ENCODE measurements at places on chromosomes 5 and 9.

DNA sequence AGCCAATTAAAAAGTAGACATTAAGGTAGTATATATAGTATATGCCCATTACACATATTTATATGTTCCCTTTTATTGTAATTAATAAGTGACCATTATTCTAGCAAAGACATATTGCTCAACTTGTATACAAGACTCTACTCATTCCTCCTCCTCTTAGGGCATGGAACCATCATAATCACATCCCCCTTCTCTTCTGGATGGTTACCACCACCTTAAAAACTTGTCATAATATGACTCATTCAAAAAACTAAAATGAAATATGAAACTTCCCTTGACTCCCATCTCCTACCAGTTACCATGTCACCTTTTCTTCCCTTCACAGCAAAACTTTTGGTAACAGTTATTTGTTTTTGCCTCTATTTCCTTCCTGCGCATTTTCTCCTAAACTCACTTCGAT, 438.7 kb downstream of the KDM4C start:
- no peak for DNase-seq

GRCh38 chr5:135391116-135391868, 7.7 kb downstream of the MACROH2A1 start:
- no peak for DNase-seq

DNA sequence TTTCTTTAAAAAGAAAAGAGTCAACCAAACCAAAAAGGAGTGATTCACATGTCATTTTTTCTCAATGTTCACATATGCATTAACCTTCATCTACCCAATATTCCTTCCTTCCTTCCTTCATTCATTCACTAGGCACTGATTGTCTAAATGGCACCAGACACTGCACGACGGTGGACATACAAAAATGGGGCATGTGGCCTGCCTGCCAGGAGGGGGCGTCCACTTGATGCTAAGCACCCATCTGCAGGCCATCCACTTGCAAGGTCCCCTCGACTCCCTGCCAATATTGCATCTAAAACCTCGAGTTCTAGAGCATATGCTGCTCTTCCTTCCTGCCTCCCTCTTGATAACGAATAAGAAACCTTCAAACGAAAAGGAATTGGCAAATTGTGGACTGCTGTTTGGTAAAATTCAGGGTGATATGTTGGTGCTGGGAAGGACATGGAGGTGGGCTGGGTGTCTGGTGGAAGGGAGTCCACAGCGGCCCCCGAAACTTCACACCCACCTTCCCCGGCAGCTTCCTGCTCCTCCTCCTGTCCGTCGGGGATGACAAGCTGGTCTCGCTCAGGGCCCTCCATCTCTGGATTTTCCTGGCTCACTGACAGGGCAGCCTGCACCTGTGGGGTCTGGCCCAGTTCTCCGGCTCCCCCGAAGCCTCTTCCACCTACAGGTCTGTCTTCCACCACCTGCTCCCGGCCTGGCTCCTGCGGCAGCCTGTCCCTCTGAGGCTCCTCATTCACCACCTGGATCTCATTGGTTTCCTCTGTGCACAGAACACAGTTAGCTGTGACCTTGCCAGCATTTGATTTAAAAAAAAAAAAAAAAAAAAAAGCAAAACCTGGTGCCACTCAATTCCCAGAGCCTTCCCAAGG, 64.3 kb downstream of the GOLM1 start:
- DNase-seq, result no peak

- no peak for DNase-seq
These were observed 5.9 kb downstream of the FAM193B start for GRCh38 chr5:177548495-177548894.

DNA sequence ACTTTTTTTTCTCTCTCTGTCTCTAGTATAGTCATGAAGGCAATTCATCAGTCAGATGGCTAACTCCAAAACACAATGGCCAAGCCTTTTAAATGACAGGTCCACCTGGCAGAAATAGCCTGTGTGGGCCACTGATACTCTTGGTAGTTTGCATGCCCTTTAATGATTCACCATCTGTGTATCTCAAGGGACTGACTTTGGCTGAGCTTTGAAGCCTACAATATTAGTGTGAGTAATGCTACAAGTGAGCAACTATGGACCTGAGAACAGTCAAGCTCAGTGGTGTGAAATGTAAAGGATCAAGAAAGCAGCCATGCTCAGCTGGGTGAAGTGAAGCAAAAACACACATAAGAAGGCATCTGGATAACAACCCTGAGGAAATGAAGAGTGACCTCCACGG, 506.9 kb downstream of the TLE1 start:
- DNase-seq, result no peak

DNA sequence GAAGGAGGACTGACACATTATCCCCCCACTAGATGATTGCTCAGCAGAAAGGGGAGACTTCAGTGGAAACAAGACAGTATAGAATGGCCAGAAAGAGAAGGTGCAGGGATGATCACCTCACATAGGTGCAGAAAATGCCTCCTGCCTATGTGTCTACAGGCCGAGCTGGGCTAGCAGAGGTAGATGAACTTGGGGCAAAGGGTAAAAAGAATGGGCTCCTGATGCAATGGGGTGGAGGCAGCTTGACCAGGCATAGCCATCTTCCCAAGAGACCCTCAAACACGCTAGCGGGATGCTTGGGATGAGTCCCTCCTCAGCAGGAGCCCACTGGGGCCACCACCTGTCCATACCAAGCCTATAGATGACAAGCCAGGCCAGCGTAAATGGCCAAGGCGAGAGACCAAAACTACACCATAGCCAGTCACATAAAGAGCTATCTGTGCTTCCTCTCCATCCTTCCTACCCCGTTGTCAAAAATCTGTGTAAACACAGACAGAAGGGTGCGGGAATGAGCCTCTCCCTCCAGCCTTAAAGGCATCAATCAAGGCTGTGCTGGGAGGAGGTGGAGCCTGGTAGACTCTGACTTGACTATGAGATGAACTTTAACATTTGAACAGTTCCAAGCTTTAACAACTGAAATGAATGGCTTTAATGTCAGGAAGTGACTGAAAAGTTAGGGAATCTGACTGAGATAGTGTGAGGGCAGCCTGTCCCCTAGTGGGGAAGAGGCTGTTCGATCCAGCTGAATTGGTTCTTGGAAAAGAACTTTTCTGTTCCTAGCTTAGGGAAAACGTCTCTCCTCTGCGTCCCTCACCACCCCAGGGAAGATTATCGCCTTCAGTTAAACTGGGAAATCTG, 10.4 kb downstream of the C9orf152 start:
- DNase-seq, result no peak

GRCh38 chr5:143554187-143554717, 150.8 kb upstream of the NR3C1 start:
- no peak for DNase-seq

- peak; percentile 73 for DNase-seq
These were observed 33.7 kb downstream of the CENPP start for GRCh38 chr9:92359394-92359995.

GRCh38 chr5:19988457-19988856, 457 bp upstream of the CDH18 start:
- DNase-seq, result peak; percentile 18

DNA sequence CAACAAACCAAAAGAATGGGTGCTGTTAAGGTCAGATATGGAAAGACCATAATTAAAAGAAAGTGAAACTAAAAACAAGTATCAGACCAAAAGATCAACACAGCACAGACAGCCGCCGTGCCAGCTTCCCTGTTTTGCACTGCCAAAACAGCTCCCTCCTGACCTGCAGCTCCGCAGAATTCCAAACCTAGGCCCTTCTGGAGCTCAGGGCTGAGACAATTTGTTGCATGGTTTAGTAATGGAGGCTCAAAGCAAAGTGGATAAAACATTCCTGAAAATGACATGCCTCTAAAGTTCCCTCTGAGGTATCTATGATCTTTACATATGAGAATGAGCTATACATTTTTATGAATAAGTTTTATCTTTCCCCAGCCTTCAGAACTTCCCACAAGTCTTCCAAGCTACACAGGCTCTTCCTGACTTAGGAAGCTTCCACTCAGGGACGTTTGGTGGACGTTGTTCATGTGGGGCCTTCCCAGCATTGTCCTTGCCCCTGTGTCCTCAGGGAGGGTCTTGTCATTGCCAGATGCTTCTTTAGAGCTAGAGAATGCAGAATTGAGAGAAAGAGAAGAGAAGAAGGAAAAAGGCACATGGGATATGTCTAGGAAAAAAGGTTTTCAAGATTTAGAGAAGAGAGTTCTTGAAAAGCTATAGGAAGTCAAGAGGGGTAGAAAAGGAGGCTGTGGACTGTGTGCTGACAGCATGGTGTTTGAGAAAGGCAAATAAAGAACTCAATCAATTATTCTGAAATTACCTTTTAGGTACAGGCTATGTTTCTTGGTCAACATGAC, 28.4 kb upstream of the SSBP2 start:
- peak; percentile 75 for DNase-seq

DNA sequence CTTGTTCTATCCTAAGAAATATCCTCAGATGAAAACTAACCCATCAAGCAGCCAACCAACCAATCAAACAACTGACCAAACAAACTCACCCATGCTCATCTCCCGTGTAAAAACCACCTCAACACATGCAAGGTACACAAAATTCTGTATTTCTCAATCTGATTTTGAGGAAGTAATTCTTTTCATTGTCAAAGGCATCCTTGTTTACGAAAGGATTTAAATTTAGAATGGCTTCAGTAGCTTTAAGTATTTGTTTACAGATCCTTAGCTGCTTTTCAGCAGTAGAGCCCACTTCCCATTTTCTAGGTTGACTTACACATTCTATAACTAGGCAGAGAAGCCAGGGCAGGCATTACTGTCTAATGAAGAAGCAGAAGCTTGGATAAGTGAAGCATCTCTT, 78.6 kb downstream of the NTRK2 start:
- DNase-seq, result no peak

DNA sequence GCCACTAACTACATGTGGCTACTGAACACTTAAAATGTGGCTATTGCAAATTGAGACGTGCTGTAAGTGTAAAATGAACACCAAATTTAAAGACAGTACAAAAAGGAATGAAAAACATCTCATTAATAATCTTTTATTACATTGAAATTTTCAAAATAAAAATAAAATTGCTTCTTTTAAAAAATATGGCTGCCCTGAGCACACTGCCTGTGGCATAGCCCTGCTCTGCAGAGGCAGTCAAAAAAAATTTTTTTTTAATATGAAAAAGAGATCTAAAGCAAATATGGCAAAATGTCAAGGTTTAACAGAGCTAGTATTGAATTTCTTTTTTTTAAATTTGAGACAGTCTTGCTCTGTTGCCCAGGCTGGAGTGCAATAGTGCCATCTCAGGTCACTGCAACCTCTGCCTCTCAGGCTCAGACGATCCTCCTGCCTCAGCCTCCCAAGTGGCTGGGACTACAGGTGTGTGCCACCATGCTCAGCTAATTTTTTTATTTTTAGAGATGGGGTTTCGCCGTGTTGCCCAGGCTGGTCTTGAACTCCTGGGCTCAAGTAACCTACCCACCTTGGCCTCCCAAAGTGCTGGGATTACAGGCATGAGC, 25.6 kb downstream of the CARNMT1 start:
- DNase-seq, result no peak

DNA sequence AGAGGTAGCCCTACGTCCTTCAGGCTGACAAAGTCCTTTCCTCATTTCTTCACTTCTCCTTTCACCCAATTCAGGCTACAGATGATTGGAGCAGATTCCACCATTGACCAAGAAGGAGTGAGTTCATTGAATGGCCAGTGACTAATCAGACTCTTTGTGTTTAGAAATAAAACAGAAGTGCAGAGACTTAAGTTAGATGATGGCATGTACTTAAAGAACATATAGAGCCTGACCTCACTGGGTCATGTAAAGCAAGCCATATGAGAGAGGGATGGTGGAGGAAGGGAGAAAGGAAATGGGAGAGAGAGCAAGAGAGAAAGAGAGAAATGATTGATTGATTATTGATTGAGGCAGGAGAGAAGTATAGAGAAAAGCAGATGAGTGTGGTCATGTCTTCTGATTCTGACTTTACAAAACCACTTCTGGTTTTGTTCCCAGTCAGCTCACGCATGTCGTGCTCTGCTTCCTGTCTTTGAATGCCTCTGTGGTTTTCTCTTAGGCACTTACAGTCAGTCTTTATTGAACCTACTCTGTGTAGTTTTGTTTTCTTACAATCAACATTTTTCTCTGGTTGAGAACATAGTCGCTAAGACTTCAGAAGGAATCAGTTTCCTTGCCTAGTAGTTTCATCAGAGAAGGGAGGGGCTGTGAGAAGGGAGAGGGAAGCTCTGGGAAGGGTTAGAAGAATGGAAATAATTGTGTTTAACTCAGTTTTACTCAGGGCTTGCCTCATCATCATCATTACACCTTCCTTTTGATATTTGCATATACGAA, 149.2 kb upstream of the KLF9 start:
- DNase-seq, result no peak

- no peak for DNase-seq
These were observed 144.3 kb downstream of the CDH12 start for GRCh38 chr5:22708770-22709328.

GRCh38 chr5:110096419-110096818, 406.7 kb downstream of the MAN2A1 start:
- DNase-seq, result no peak

DNA sequence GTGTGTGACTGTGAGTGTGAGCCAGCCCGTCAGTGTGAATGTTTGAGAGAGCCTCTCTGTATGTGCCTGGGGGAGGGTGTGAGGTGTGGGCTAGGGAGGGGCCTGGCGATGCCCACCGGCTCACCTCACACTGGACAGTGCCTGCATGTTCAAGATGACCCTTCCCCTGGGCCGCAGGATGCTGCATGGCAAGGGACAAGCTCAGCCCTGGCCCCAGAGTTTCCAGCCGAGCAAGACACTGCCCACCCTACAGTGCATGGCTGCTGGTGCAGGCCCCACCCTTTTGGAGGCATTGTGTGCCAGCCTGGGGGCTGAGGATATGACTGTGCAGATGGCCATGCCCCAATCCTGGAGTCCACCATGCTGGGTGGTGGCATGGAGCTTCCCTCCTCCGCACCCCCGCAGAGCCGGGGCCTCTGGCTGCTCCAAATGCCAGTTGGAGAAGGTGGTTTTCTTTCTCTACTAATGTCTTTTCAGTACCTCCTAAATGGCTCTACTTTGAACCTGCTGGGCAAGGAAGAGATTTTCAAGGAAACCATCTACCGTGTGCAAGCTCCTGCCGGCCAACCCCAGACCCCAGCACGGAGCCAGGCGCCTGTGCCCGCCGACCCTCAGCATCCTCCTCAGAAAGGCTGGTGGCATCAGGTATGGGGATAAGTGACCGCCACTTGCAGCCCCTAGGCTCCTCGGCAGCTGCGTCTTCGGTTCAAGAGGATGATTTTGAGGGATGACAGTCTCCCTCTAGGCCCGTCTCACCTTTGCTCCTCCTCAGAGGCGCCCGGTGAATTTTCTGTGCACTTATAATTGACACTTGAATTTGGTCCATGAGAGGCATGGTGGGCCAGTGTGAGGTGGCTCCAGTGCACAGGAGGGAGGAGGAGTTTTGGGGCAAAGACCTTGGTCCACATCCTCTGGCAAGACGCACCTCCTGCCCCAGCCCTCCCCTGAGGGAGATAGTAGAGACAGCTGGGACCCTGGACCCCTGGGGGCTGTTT, 27.7 kb downstream of the FGD3 start:
- no peak for DNase-seq

- no peak for DNase-seq
These were observed 1.8 kb upstream of the MACROH2A1 start for GRCh38 chr5:135400866-135401265.

- DNase-seq, result no peak
These were observed 23.5 kb downstream of the ITGA1 start for GRCh38 chr5:52811067-52811749.

- DNase-seq, result no peak
These were observed 218.1 kb downstream of the AUH start for GRCh38 chr9:91143642-91144041.

GRCh38 chr5:157740229-157740610, 3.3 kb upstream of the LSM11 start:
- DNase-seq, result no peak
